ENCODE measurements at places on chromosomes 4 and X.

DNA sequence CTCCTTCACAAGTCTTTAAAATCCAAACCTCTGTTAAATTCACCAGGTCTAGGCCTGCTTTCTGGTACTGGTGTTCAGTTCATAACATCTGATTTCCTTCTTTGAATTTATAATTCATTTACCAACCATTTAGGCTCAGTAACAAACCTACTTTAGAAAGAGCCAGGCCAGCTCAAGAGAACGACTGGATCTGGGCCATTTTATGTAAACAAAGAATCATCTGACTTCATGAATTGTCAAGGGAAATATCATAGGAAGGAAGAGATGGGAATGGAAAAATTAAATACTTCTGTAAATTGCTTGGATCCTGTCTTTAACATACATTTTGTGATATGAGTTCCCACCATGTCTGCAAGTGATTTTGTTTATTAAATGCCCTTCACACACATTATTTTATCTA lies 36.5 kb downstream of the DCHS2 start:
- H3K4me1 ChIP-seq = no peaks in the 10 kb centered on the region
- H3K27ac ChIP-seq = no peak overlapping the region
- no peak for DNase-seq
- H3K4me3 ChIP-seq = no peak overlapping the region
- no peaks in the 10 kb centered on the region for H3K27me3 ChIP-seq

- no peaks in the 10 kb centered on the region for H3K36me3 ChIP-seq
- no peak for DNase-seq
- no peaks in the 10 kb centered on the region for H3K27me3 ChIP-seq
Observed at GRCh38 chr4:112823606-112824005, 186.7 kb downstream of the LARP7 start.

GRCh38 chr4:152255437-152255836 lies 280.5 kb downstream of the FBXW7 start:
- no peaks in the 10 kb centered on the region for H3K36me3 ChIP-seq
- H3K27me3 ChIP-seq = no peaks in the 10 kb centered on the region
- peaks cover 19% of the 10 kb centered on the region for H3K4me1 ChIP-seq
- no peak overlapping the region for H3K27ac ChIP-seq
- no peak overlapping the region for H3K4me3 ChIP-seq
- peak; percentile 63 for DNase-seq

- H3K27me3 ChIP-seq = no peaks in the 10 kb centered on the region
- no peak overlapping the region for H3K4me3 ChIP-seq
- H3K27ac ChIP-seq = no peak overlapping the region
Observed at GRCh38 chr4:132384709-132385108, 764.4 kb upstream of the PCDH10 start.

All from GM12878 (cell line).